GF-D8 (cell line): ENCODE measurements at places on chromosomes 6 and 20.

DNA sequence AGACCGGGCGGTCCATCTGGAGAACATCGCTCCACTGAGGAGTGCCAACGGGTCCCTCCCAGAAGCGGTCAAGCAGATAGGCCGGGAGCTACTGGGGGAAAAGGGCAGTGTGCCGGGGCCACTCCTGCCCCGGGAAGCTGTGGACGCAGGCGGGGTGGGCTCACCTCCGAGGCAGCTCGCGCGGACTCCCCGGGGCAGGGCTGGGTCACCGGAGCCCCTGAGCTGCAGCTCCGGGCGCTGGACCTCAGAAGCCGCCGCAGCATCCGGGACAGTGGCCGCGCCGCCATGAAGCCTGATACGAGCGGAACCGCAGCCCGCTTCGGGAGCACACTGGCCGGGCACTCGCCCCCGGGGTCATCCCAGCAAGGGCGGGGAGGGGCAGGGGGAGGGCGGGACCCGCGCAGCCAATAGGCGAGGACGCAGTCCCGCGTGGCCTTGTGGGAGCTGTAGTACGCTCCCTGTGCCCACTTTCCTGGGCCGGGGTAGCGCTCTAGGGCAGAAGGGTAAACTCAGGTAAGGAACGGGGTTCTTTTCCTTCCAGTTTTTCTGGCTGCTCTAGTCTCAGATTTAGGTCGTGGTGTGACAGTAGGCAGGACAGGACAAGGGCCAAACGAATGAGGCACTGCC lies at the start of gene MOCS1:
TSS of gene MOCS1 (minus strand) at position 332 of the 627 bp plus-strand sequence. CDS start at position 287, 45 bp downstream.
- no peak for DNase-seq

DNA sequence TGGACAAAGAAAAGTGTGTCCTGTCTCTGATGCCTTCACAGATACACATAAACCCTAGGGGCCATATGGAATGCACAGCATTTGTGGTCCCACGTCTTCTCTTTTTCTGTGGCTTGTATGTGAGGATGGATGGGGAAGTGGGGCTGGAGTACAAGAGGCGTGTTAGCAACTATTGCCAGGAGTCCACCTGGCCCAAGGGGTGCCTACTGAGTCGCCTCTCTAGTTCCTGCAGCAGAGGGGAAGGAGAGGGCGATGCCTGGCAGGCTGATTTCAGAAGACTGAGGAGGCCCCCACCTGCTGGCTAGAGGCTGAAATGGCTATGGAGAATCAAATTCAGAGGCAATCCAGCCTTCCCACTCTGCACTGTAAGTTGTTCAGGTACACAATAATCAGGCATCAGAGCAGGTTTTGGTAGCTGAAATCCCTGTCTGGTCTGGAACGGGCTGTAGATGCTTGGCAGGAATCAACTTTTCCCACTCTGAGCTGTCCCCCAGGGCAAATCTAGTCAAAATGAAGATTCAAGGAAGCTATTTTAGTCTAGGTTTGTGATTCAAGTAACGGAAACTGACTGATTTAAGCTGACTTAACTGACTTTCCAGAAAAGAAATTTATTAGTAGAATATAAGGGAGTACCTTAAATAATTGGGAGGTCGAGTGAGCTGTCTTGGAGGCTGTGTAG lies 14.9 kb upstream of the PPARD start:
- peak; percentile 59 for DNase-seq

GRCh38 chr20:20472684-20473274 lies 104.9 kb downstream of the INSM1 start:
- no peak for DNase-seq

GRCh38 chr6:4008324-4009047 lies 70.5 kb downstream of the FAM217A start:
- peak; percentile 66 for DNase-seq

GRCh38 chr6:34425498-34426410 lies at the start of gene RPS10:
RPS10 (minus strand) TSS chr6:34426069; CDS start chr6:34425221, 848 bp downstream.
- DNase-seq, result peak; percentile 68

- DNase-seq, result no peak
Observed at GRCh38 chr6:93794166-93794565, 374.8 kb upstream of the EPHA7 start.

- no peak for DNase-seq
Observed at GRCh38 chr6:13355999-13356785, 27.9 kb upstream of the TBC1D7 start.
